ENCODE measurements at places on chromosomes 6 and 20.

DNA sequence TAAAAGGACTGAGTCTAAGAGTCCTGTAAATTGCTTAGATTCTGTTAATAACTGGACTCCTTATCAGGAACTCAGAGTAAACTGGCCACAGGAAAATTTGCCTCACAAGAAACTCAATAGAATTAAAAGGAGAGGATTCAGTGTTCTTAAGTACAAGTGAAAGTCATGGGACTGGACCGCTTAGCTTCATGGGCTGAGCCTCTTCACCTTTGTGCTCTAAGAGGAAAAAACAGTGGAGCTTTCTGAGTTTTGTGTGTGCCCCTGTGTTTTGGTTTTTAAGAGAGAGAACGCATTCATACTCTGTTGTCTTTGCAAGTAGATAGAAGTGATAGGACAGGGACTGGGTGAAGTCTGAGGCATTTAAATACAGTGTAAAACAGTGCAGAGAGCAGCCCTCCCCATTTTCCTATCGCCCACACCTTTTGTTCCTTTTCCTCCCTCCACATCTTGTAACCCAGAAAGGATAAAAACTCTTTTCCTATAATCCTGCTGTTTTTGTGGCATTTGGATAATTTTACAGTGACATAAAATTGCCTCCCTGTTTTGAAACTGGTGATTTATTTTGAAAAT, 49.6 kb downstream of the FOXO3 start:
- no peak for DNase-seq

DNA sequence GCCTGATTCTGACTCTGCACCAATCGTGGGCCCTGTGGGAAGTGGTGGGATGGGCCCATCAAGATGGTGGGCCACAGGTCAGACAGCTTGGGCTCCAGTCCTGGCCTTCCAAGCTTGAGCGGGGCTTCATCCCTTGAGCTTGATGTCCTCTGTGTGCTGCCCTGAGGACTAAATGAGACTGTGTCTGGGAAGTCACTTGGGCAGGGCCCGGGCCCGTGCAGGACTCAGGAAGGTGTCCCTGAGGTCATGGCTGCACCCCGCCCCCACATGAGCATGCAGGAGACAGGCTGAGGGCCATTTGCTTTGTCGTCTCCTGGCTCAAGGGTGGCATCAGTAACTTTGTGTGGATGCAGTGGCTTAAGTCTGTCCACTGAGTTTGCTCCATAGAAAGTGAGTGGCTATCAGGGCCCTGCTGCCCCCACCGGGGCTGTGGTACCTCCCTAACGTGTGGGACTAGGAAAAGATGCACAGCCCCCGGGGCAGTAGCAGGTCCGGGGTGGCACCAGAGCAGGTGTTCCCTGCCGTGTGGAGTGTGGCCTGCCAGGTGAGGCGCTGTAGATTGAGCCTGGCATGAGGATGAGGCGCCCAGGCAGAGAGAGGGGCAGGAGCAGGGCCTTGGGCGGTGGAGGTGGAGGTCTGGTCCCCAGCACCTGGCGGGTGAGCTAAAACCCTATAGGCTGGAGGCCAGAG, 298.6 kb downstream of the TAF4 start:
- DNase-seq = no peak

DNA sequence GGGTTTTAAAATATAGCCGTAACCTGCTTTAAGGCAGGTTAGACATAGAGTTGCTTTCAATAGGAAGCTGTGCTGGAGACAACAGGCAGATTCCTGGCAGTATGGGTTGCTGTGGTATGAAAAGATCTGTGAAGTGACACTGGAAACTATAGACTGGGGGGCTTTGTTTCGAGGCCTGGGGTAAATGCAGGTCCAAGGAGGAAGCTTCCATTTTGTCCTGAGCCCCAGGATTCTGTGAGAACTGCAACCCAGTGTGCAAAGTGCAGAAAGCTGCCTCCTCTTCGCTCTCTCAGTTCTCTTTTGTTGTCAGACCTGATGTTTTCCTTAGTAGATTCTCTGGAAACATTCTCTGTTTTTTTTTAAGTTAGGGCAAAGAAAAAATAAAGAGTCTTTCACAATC, 86.9 kb downstream of the LYRM4 start:
- DNase-seq = no peak

DNA sequence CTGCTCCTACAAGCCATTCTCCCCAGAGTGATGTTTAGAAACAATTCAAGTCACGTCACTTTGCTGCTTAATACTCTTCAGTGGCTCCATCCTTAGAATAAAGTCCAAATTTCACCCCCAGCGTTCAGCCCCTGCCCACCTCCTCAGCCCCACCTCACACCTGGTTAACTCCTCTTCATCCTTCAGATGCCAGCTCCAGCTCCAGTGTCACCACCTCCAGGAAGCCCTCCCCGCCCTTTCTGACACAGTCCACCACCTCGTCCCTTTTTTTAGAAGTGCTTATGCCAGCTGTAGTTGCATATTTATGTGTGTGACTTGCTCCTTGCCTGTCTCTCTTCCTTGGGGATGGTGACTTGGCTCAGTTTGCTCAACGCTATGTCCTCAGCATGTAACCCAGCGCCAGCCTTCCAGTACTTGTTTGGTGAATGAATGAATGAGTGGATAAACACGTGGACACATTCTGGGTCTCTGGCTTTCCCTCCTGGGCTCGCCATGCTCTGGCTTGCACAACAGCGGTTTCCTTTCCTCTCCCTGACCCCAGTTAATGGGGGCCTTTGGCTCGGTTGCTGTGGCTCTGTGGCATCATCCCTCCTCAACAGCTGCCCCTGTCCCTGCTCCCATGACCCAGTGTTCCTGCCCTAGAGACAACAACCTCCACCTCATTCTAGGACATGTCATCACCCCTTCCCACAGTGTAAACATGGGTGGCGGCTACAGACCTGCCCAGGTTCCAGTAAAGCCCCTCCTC, 3.7 kb upstream of the IP6K3 start:
- DNase-seq = no peak

DNA sequence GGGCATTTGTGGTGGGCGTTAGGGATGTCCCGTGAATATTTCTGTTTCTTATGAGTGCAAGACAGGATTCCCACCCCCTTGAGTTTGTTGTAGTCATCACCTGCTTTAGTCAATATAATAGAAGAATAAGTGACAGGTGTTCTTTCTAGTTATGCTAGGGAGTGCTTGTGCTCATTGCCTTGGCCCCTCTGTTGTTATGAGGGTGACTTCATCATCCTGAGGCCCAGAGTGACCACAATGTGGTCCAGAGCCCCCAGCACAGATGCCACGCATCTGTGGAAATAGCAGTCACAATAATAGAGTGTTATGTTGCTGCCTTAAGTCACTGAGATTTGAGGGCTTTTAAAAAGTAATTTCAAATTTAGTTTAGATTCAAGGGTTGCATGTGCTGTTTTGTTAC, 42.4 kb downstream of the GGTLC1 start:
- DNase-seq = no peak

GRCh38 chr20:49384437-49385434, 97.7 kb downstream of the KCNB1 start:
- DNase-seq = peak; percentile 33

GRCh38 chr20:689348-689747, 13.7 kb upstream of the SCRT2 start:
- DNase-seq = no peak

DNA sequence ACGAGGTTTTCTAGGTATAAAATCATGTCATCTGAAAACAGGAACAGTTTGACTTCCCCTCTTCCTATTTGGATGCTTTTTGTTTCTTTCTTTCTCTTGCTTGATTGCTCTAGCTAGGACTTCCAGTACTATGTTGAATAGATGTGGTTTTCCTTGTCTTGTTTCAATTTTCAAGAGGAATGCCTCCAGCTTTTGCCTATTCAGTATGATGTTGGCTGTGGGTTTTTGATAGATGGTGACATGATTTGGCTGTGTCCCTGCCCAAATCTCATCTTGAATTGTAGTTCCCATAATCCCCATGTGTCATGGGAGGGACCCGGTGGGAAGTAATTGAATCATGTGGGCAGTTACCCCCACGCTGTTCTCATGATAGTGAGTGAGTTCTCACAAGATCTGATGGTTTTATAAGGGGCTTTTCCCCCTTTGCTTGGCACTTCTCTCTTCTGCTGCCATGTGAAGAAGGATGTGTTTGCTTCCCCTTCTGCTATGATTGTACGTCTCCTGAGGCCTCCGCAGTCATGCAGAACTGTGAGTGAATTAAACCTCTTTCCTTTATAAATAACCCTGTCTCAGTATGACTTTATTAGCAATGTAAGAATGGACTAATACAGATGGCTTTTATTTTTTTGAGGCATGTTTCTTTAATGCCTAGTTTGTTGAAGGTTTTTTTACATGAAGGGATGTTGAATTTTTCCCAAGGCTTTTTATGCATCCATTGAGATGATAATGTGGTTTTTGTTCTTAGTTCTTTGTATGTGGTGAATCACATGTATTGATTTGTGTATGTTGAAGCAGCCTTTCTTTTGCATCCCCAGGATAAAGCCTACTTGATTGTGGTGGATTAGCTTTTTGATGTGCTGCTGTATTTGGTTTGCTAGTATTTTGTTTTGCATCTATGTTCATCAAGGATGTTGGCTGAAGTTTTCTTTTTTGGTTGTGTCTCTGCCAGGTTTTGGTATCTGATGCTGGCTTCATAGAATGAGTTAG, 239.1 kb downstream of the THBS2 start:
- no peak for DNase-seq

DNA sequence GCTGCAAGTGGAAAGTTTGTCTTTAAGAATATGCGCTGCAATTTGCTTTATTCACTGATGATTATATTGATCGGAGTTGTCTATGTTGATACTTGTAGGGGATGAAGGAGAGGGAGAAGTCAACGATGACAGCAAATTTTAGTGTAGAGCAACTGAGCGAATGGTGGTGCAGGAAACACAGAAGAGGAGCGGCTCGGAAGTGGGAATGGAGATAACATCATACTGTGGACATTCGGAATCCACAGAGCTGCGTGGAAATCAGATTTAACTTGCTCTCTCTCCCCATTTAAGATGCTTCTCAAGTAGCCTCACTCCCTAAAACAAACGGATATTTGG, 722 bp upstream of the TMEM14B start:
- no peak for DNase-seq

- DNase-seq = no peak
Observed at GRCh38 chr6:85026021-85026420, 261.6 kb upstream of the TBX18 start.

GRCh38 chr20:25397821-25398220, 7.2 kb upstream of the ABHD12 start:
- no peak for DNase-seq

DNA sequence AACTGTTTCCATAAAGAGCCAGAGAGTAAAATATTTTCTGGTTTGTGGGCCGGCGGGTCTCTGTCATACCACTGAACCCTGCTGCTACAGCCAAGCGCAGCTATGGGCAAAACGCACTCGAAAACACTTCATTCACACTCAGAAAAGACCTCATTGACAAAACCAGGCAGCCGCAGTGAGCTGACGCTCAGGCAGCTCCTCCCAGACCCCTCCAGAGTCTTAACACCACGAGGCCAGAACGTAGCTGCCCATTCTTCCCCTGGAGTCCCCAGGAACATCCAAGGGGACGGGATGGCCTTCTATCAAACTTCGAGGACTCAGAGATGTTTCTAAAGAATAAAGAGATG, 35.6 kb upstream of the ZBP1 start:
- no peak for DNase-seq

DNA sequence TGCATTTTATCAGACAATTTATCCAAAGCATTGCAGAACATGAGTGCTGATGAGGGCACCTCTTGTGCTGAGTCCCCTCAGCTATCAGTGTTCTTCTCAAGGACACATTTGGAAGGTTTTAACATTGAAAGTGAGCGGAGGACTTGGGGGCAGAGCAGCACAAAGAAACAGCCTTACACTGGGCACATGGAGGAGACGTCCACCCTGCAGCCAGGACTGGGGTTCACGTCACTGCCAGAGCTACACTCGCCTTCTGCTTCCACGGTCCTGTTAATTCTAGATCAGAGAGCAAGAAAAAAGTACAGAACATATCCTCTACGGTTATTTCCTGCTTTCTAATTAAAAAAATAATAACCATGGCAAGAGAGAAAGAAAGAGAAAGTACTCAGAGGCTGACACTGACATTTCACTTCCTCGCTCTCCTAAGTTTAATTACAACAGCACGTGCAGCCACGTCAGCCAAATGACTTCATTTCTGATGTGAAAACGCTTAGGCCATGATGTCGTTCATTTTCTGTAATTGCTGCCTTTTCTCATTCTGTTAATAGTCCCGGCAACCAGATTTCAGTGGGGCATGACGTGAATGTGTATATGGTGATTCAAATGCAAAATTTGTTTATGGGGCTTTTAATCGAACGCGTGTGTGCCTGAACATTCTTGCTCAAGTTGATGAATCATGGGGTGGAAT, 5.1 kb downstream of the PRND start:
- no peak for DNase-seq

- no peak for DNase-seq
Observed at GRCh38 chr6:161522276-161522675, 248.4 kb upstream of the AGPAT4 start.

DNA sequence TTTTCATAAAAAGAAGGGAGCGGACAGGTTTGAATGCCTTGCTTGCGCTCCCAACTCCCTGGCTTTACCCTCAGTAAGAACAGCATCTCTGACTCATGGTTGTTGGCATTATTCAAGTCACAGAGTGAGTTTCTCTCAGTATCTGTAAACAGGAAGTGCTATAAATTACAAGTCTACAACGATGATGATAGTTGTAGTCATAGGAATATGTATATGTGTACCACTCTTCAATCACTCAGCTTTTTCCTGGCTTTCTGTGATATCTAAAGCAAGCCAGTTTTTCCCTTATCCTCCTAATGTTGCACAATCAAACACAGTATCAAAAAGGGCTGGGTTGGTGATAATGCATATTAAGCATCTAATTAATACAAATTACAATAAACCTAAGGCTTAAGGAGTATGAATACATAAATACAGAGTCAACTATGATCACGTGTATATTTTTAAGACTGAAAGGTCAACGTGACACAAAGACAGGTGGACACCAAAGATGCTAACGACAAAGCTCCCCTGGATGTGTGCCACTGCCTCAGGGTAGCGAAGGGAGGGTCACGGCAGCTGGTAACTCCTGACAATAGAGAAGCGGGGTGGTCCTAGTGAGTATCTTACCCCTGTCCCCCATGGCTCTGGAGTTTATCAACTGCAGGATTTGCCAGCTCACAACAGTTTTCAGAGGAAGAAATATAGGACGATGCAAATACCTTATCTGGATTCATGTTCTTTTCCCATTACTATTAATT, 202.8 kb downstream of the BTBD9 start:
- no peak for DNase-seq

Data from occipital lobe (tissue), 3 donors.